Tongue (tissue), 3 donors: ENCODE measurements at places on chromosomes 2 and 18.
A peak's percentile ranks its signal among the peaks of the same experiment; 100 is the strongest.

DNA sequence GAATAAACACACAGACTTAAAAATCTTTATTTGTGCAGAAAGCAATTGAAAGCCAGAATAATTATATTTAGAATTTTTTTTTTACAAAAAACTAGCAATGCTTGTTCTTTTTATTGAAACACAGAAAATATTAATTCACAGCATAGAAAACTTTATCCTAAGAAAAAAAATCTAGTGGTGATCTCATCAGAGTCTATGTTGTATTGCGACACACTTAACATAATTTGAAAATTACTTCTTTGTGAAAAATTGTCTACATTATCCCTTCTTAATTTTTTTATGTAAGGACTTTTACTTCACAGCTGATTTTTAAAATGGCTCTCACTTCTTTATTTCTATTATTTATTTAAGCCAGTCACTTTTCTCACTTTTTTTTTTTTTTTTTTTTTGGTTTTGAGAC lies 103.4 kb downstream of the LDLRAD4 start:
- no peak for DNase-seq

- DNase-seq: no peak
These were observed 98.0 kb upstream of the TTN start for GRCh38 chr2:178905261-178905660.

- no peak for DNase-seq
These were observed 283 bp upstream of the RBBP8 start for GRCh38 chr18:22932885-22933205.

DNA sequence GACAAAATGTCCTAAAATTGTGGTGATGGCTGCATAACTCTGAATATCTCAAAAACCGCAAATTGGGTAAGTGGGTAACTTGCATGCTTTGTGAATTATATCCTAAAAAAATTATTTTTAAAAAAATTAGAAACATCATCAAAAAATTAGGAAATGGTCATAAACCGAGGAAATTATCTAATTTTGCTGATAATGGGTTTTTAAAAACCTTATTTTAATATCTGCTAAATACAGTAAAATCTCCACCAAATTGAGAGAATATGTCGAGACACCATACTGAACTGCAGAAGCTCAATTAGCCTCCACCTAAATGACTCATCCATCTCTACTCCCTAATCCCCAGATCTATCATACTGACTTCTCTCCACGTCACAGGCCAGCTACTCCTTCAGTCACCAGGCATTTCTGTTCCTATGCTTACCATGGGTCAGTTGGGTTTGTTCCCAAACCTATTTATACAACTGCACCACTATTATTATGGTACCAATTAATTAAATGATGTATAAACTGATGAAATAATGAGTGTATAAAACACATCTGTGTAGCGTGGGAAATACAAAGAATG lies 36.1 kb downstream of the SPIRE1 start:
- no peak for DNase-seq

DNA sequence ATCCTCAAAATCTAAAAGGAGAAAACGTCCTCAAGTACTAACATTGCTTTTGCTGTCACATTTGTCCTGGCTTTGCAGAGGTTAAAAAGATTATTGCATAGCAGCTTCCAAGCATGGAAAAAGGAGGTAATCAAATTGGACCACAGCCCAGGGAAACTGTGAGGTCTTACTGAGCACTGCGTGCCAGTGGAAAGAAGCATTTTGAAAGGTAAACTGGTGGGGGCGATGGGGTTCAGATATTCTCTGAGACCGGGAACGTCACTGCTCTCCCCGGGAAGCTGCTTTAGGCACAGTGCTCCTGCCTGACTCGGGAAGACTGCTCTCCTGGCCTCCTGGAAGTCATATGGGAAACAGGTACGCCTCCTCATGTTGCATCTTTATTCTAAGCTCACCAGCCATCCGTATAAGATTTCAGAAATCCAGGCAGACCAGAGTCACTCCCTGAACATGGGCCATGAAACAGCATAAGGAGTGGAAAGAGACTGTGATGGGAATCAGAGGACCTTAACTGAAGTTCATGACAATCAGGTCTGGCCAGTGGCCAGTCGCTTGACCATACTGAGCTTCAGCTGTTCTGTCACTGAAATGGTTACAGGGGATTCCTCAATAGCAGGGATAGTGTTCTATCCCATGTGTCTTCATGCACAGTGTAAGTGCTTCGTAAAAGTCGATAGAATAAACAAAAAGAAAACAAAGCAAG lies 284.1 kb downstream of the TRIB2 start:
- peak; percentile 82 for DNase-seq

- DNase-seq: no peak
These were observed 164.5 kb downstream of the TDRD15 start for GRCh38 chr2:21288299-21288698.

- DNase-seq: no peak
These were observed 278.0 kb upstream of the HDAC4 start for GRCh38 chr2:239678666-239679296.

DNA sequence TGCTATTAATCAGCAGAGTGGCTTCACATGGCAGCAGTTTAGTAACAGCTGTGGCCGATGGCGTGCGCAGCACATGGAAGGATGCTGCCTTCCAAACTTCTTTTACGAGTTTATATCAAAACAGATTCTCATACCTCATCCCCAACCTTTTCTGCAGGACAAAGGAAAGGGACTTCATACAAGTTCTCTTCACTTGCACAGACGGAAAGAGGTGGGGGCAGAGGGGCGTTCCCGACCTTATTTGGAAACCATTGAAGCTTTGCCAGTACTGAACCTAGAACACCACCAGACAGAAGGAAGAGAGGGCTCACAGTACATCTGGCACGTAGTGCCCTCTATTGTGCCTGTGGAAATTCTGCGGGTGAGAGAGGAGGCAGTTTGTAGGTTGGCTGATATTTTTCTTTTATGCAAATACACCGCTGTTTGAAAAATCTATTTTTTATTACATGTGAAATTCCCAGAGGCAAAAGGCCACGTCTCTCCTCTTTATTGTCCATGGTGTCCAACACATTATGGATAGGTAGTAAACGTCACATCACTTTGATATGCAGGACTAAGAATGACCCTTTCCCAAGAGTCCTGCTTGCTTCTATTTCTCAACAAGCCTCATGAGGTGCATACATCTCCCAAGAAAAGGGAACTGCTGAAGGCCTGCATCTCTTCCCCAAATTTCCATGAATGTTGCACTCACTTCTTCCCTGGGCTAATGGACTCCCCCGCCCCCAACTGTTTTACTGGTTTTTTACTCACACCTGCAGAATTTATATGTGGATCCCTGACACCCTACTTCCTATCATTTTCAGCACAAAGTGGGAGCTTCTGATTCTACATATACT lies 31.3 kb downstream of the COLEC12 start:
- DNase-seq: peak; percentile 64

DNA sequence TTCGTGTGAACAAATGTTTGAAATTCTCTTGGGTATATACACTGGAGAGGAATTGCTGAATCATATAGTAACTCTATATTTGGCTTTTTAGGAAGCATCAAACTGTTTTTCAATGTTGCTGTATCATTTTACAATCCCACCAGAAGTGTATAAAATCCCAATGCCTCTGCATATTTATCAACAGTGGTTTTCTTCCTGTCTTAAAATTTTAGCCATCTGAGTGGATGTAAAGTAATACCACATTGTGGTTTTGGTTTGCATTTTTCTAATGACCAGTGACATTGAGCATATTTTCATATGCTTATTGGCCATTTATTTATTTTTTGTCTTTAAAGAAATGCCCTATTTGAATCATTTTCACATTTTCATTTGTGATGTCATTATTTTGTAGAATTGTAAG lies 22.8 kb upstream of the LRP1B start:
- no peak for DNase-seq

GRCh38 chr2:112275887-112276773 lies 733 bp downstream of the ZC3H6 start:
- peak; percentile 96 for DNase-seq

- DNase-seq: no peak
These were observed 670.2 kb upstream of the ZEB2 start for GRCh38 chr2:145190031-145190703.

DNA sequence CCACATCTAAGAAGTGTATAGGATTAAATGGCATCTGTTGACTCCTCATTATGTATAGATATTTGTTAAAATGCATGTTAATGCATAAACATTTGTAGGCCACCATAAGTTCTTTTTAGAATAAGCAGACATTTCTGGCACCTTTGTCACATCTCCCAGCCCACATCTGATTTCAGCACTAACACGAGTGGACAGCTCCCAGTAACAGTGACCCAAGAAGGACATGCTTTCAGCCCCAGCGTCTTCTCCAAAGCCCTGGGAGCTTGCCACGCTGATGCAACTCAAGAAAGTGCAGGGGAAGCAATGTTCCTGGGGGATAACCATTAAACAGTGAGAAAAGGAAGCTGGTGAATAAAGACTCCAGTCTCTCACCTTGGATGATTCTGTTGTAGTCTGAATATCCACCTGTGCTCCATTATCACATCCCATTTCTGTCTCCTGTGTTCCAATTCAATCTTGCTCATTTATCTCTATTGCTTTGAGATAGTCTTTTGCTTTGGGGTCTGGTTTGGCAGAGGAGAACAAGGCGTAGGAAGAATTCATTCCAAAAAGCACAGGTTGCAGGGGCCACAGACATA lies 182.6 kb upstream of the THSD7B start:
- DNase-seq: peak; percentile 69
